ENCODE measurements at places on chromosomes 7 and 10.
A peak's percentile ranks its signal among the peaks of the same experiment; 100 is the strongest.

DNA sequence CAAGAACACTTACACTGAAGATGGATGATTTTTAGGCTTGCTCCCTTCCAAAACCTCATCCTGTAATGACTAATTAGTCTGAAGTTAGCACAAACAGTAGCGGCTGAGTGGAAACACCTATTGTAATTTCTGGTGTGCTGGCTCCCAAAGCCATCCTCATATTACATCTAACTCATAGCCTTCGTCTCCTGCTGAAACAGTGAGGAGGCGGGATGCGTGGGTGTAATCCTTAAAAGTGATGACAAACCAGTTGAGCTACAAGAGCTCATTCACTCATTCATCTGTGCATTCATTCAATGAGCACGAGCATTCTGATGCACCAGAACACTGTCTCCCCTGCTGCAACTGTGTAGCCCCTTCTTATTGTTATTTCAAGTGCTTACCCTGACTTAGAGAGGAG is 235.3 kb downstream of the CALN1 start:
- DNase-seq = no peak

- peak; percentile 60 for DNase-seq
These were observed 125.5 kb downstream of the LRRC4 start for GRCh38 chr7:127905491-127906330.

DNA sequence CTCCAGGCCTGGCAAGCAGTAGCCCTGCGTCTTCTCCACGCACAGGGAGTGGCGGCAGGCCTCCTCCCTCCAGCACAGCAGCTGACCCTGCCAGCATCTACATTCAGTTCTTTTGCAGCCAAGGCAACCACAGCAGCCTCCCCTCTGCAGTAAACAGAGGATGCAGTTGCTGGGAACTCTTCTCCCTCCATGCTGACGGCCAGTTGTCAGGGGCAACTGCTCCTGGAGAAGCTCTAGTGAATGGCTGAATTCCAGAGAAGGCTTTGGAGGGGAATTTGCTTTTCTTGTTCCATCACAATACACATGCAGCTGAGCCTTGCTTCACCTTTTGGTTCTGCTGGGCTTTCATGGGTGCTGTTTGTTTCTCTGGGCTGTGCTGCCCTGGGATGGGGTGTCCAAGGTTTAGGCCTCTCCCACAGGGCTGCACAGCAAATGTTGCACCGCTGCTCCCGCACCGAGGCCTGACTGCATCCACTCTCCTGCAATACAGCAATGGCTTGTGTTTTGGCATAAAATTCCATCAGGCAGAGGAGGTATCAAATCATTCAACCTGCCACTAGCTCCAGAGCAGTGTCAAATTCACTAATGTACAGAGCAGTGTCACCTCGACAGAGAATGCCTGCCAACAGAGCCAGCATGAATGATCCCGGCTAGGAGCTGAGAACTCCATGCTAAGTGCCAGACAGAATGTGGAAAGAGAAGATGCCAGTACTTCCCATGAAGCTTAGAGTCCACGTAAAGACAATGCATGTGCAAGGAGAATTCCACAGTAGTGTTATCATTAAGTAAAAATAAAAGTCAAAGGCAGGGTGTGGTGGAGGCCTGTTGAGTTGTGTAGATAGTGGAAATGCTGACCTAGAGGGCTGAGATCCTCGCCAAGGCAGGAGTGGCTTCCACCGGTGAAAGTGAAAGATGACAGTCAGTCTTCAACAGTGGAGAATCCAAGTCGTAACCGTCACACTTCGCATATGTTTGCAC is 399.6 kb downstream of the DPP6 start:
- DNase-seq = no peak

DNA sequence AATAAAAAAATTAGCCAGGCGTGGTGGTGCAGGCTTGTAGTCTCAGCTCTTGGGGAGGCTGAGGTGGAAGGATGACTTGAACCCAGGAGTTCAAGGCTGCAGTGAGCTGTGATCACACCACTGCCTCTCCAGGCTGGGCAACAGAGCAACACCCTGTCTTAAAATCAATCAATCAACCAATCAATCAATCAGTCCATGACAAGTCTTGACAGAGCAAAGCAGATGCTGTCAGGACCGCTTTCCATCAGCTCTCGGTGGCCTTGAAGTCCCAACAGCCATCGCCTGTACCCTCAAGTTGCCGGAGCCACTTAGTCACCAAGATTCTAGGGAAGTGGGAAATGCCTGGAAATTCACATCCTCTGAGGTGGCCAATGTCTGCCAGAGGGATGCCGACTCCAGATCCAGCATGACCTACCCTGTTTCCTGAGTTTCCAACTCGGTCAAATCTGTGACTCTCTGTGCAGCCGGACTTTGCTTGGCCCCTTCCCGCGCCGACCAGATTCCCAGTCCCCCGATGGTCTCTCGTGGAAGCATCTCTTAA is 871 bp upstream of the CCL24 start:
- DNase-seq = peak; percentile 13

GRCh38 chr7:48042636-48043035 is 7.3 kb downstream of the C7orf57 start:
- DNase-seq = no peak

DNA sequence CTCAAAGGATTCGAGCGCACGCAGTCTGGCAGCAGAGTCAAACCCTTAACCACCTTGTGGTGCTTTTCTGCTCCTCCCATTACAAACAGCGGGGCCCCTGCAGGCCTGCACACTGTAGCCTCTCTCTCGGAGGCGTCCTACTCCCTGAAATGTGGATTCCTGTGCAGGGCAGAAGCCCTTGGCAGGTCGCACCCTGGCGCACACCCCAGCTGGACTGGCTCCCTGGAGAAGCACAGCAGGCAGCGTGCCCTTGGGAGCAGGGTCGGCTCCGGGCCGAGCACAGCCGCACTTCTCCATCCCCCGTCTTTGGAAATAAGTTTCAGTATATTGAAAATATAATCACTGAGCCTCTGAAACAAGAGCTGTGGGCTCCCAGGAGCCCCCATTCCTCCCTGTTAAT is 144.1 kb downstream of the C10orf105 start:
- DNase-seq = no peak

- no peak for DNase-seq
These were observed 7.1 kb upstream of the RBM20 start for GRCh38 chr10:110636932-110637557.

DNA sequence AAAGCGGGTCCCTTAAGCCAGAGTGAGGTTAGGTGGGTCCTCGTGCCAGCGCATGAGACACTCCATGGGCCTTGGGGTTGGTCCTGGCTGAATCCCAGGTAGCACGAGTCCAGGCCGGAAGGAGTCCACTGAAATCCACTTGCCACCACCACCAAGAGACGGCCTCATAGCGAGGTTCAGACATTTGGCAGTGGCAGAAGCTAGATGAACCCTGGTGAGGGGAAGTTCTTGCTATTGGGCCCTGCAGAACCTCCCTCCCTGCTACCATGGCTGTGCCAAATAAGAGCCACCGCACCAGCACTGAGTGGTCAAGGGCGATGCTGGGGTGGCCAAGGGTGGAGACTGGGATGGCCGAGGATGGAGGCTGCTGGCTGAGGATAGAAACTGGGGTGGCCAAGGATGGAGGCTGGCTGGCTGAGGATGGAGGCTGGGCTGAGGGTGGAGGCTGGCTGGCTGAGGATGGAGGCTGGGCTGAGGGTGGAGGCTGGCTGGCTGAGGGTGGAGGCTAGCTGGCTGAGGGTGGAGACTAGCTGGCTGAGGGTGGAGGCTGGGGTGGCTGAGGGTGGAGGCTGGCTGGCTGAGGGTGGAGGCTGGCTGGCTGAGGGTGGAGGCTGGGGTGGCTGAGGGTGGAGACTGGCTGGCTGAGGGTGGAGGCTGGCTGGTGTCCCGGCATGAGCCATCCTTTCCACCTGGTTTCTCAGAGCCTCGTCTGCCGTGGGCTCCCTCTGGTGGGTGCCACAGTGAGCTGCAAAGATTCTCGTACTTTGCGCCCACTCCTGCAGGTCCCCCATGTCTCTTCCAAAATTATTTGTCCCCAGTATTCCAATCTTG is 88.2 kb downstream of the ELFN1 start:
- DNase-seq = peak; percentile 3
